Thoracic aorta (tissue), 2 donors: ENCODE measurements at places on chromosomes 3 and 15. TPM values are rescaled to one million over a fixed set of nuclear protein-coding genes. Genes with fewer than 3 reads are reported as not detected.

Gene LMOD3
- not detected for total RNA-seq

Gene TRH
- total RNA-seq, result not detected

Gene RASGRP1
- total RNA-seq, result 1.6 TPM

Gene LYZL4
- total RNA-seq, result not detected

Gene FBLN2
- 233 TPM for total RNA-seq

Gene ETFA
- 57.1 TPM for total RNA-seq

Gene ACTRT3
- total RNA-seq, result 3.1 TPM

Gene CYP19A1
- total RNA-seq, result 3.1 TPM

Gene ERICH6
- total RNA-seq, result not detected

Gene REC114
- not detected for total RNA-seq
